ENCODE measurements at places on chromosomes 12 and 14.

- DNase-seq, result no peak
These were observed 1.7 kb upstream of the LRP1 start for GRCh38 chr12:57126561-57126960.

DNA sequence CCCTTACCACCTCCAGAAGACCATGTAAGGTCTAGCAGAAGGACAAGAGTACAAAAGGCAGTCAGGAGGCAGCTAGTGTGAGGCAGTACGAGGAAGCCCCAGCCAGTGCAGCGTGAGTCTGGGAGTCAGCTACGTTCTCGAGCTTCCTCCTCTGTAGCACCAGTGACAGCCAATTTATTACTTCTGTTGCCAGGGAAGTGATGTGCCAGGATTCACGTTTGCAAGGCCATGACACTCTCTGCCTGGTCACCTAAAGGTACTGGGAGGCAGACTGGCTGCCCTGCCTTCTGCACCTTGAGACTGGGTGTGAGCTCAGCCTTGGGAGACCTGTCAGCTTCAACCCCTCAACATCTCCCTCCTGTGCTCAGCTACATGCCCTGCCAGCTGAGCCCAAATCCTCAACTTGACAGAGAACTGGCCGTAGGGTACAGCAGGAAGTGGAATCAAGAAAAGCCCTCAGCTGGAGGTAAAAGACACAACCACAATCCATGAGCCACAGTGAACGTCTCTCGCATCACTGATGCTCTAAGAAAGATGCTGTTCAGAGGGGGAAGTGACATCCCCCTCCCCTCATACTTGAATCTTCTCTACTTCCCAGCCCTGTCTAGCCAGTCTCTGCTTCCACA, 182.5 kb upstream of the RGS6 start:
- DNase-seq, result no peak

DNA sequence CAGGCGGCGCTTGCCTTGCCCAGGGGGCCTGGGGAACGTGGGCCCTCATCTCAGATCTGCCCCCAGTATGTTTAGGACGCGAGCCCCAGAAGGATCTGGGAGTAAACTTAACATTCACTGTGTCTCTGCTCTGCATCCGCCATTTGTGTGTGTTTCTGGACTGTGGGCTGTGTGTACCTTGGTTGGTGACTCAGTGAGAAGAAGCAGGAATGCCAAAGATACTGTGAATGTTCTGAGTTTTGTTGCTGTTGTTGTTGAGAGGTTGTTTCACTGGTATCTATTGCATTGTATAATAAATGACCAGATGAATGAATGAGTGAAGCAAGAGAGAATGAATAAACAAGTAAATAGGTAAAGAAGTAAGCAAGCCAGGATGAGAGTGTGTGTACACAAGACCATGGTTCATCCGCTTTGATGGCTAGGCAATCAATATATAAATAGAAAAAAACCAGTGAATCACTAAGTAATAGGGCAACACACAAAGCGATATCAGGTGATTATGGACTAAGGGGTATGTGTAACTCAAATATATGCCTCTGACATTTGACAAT, 20.5 kb downstream of the MEG3 start:
- DNase-seq, result no peak

DNA sequence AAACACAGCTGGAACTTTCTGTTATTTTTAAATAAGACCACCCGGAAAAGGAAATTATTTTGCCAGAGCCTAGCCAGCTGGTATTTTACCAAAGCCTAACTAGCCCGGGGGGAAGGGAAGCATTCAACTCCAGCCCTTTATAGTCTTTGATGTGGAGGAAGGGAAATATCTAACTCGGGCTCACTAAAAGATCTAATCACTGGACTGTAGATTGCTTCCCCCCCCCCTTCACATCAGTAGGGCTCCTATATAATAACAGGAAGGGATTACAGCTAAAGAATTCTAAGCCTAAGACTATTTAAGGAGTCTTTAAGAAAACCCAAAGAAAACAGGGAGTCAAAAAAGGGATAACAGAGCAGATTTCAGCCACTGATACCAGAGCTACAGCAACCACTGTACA, 431.1 kb downstream of the KCNH5 start:
- no peak for DNase-seq

- no peak for DNase-seq
These were observed 423.2 kb downstream of the ATP23 start for GRCh38 chr12:58364389-58365086.

- DNase-seq, result no peak
These were observed 308.2 kb upstream of the FBXO33 start for GRCh38 chr14:39740454-39740853.

- no peak for DNase-seq
These were observed 129.5 kb downstream of the STXBP6 start for GRCh38 chr14:24920265-24921075.

DNA sequence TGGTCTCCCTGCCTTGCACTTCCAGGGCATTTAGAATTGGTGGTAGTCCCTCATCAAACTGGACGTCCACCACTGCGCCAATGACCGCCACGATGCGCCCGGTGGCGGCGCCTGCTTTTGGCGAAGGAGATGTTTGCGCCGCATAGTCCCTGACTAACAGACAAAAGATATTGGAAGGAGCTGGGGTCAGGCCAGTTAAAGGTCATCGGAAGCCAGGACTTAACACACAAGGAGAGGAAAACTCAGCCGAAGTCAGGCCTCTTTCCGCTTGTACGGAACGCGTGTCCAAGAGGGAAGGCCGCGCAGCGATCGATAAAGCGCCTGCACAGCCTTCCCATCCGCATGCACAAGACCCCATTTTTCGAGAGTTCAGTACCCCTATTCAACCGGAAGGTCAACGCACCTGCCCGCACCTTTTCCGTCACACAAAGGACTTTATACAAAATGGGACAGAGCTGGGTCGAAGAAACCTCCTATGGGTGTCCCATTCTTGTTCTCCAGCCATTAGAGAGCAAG, 525 bp downstream of the ATP5F1B start:
- no peak for DNase-seq

Measured in stimulated activated CD4-positive, alpha-beta T cell treated with anti-CD3 and anti-CD28 coated beads, Interleukin-15, amount 100 ng/mL, for 1 hour (primary cell).